ENCODE measurements at places on chromosomes 6 and 20.

GRCh38 chr20:10344953-10345352 is 89.1 kb downstream of the MKKS start:
- DNase-seq, result no peak

DNA sequence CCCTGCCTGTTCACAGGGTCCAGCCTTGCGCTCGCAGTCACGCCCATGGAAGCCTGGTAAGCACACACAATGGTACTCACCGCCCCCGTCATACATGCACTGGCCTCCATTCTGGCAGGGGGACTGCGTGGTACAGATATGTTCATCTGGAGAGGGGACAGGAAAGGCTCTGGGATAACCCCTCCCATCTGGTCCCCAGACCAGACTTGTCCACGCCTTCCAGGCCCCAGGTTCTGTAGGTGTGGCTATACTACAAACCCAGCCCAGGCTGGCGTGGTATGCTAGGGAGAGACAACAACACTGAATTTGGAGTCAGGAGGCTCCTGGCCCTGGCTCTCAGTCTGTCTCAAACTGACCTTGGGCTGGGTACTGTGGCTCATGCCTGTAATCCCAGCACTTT is 3.4 kb downstream of the DLK2 start:
- no peak for DNase-seq

DNA sequence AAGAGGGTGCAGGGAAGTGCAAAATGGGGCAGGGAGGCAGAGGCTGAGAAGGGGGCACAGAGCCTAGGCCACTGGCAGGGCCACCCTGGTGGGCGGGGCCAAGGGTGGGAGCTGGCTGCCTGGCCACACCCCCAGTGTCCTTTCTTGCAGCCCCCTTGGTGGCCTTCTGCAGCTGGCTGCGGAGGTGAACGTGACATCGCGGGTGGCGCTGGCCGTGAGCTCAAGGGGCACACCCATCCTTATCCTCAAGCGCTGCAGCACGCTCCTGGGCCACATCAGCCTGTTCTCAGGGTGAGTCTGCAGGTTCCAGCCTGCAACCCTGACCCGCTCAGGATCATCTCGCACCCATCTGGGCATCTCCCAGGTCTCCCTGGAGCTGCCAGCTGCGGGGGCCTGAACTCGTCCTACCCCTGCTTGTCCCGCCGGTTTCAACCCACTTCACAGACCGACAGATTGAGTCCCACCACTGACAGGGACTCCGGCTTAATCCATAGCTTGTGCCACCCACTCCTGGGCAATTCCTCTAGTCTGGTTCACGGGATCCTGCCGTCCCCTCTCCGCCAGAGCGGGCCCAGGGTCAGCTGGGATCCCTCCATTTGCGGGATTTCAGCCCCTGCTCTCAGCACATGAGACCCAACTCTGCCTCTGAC is 6.2 kb downstream of the BPIFB3 start:
- no peak for DNase-seq

DNA sequence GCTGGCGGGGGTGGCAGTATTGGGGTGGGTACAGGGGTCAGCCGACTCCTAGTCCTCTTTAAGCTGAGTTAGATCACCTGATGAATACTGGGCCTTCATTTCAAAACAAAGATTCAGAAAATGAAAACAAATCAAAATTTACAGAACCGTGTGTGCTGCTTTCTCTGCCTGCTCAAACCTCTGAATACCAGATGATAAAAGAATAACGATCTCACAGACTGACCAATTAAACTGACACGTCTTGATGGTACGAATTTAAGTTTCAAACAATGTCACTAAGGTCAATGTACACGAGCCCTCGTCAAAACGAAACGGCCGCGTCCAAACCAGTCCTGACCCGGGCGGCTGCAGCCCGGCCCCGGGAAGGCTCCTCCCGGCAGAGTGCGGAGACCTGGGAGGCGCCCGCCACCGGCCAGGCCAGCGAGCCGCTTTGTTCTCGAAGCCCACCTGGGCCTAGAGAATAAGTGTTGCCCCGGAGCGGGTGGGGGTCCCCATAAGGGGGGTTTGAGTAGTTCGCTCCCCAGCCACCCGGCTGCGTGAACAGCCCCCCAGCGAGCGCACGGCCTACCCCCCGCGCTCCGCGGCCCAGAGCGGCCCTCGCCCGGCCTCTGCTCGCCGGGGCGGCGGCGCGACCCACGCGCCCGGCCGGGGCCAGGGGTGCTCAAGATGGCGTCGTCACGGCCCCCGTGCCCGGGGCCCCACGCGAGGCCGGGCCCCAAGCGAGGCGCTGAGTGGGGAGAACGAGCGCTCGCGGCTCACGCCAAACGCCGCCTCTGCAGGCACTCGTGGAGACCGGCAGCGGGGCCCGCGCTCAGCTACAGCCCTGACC is 728 bp downstream of the PSMA7 start:
- DNase-seq, result no peak

DNA sequence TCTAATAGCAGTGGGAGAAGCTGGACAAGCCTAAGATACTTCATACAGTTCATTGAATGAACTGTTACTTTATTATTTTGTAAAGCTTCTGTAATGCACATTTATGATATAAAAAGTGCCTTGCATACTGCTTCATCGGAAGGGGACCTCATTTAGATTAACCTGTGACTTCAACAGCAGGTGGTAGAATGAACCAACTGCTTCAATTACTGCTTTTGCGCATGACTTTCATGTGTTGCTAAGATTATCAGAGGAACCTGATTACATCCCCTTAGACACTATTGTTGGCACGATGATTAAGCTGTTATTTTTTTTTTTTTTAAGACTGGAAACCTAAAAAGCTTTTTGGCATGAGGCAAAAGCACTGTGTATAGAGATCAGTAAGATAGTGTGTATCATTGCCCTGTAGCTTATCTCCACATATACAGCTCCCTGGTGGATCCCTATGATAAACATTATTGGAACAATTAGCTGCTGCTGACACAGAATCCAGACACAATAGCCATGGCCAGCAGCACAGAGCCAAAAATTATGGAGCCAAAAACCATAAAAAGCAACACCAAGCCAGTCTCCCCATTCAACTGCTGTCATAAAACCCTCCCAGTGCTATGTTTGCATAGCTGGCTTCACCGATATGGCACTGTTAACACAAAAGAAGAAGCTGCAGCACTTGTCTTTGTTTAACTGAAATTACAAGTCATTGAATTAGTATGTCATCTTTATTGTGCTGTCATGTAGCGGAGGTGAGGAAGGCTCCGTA is 731.6 kb upstream of the MMS22L start:
- no peak for DNase-seq

GRCh38 chr6:138569970-138570724 is 70.9 kb upstream of the NHSL1 start:
- DNase-seq, result no peak

DNA sequence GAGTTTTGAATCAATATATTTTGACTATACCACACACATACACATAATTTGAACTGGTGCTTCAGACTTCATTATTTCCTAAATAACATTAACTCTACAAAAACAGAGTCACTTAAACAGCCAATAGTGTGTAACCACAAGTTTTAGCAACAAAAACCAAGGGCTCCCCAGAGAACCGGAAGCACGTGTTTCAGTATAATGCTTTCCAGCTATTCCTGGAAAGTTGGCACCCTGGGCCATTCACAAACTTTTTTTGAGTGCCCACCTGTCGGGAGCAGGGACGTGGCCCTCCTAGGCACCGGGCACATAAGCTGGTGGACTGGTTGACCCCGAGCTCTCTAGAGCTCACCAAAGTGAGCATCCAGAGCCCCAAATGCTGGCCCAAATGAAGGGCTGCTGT is 1.9 kb upstream of the SLC35D3 start:
- no peak for DNase-seq

DNA sequence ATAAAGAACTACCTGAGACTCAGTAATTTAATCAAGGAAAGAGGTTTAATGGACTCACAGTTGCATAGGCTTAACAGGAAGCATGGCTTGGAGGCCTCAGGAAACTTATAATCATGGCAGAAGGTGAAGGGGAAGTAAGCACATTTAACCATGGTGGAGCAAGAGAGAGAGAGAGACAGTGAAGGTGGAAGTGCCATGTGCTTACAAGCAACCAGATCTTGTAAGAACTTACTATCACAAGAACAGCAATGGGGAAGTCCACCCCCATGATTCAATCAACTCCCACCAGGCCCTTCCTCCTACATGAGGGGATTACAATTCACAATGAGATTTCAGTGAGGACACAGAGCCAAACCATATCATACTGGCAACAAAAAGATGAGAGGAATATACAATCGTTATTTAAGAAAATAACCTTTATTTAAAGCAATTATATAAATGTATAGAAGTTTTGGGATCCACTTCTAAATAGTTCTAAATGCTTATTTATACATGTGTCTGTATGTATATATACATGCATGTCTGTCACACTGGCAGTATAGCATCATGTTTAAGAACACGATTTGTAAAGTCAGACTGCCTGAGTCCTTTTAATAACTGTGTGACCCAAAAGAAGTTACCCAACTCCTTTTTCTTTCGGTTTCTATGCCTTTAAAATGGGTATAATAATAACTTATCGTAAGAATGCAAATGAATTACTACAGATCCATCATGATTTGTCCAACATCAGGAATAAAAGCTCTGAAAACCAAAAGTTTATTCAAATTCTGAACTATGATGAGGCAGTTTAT is 255.7 kb upstream of the THEMIS start:
- no peak for DNase-seq

DNA sequence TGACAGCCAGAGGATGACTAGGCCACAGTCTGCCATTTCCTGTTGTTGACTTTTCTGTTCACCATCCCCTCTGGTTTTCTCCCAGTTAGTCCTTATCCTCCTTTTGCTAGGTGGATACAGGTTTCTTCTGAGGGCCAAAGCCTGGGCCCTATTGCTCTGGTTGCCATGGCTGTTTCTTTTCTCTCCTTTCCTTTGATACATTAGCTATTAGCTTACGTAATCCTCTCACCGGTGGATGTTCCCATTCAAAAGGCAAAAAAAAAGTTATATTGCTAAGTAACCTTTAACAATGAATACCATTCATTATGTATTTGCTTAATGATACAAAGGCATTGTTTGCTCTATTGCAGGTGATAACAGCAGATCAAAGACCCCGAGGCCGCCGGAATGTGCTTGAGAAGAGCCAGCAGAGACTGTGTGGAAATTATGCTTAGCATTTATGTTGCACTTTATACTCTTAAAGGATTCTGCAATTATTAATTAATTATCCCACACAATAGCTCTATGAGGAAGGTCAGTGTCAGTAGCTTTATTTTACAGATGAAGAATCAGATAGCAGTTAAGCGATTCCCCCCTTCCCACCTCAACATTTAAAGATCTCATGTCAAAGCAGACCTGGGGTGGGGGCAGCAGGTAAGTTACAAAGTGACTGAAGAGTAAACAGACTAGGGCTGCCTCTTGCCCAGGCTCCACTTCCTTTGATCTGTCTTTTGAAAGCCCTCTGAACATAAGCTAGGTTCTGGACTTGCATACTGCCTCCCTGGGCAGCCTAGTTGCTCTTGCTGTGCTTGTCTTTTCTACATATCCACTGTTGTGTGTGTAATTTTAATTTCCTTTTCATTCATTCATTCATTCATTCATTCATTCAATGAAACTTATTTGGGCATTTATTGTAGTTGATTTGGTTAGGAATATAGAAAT is 14.5 kb upstream of the TFB1M start:
- no peak for DNase-seq

DNA sequence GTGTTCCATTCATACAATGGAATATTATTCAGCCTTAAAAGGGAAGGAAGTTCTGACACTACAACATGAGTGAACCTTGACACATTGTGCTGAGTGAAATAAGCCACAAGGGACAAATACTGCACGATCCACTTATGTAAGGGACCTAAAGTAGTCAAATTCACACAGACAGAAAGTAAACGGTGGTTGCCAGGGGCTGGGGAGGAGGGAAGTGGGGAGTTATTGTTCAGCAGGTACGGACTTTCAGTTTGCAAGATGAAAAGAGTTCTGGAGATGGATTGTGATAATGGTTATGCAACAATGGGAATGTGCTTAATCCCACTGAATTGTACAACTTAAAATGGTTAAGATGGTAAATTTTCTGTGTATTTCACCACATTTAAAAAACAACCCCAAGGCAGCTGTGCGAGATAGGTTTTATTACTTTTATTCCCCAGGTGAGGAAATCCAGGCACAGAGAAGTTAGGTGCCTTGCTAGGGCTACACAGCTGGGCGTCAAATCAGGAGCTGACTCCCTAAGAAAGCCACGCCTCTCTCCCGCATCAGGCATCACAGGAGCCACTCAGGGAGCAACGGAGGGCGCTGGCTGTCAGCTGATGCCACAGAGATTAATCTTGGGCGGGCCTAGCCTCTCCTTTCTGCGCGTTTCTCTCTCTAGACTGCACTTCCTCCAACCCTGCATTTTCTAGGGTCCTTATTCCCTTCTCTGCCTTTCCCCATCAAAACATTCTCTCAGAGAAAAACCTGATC is 9.3 kb upstream of the TRAF3IP2 start:
- no peak for DNase-seq

DNA sequence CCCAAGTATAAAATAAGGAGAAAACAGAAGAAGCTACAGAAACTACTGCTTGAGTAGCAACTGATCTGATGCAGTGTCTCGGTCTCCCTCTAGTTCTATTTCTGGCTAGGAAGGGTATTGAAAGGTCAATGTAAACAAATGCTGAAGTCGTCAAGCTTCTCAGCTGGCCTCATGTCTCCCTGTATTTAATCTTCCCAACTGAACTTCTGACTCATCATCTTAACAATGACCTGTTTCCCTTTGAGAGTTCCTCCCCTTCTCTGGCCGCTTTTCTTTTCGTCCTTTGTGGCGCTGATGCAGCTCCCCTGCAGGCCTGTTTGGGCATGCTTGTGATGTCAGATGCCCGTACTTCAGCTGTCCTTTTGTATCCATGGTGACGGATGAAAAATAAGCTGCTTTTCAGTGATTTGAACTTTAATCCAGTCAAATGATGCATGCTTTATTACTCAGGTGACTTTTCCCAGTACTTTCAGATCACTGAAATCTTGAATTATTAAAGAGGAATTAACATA is 7.8 kb upstream of the LCA5 start:
- peak; percentile 90 for DNase-seq

DNA sequence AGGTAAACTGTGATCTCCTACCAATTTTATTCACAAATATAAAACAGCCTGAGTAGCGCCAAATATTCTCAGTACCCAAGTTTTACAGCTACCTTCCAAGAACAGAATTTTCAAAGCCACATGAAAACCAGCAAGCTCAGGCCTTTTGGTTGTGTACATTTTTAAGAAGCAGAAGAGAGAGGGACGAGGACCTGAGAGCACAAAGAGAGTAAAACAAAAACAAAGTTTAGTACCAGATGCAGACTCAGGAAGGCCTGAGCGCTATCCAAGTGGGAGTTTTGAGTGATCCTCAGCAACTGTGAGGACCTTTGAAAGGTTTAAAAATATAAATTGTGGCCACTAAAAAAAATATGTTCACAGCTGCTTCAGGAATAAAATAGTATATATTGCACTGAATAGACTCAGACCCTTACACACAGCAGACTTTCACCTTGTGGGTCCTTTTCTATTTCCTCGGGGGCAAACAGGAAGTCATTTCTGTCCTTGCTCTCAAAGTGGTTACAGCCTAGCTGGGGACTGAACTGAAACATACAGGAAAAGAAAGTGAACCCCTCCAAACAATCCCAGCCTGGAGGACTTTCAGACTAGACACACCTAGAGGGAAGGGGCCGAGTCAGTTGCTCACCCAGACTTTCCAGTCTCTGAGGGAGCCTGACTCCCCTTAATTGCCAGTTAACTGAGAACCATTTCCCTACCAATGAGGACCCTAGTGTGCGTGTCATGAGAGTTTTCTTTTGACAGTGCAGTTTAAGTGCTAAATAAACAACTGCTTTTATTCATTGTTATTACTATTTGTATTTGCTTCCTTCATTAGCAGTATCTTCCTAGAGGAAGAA is 48.5 kb upstream of the NT5E start:
- DNase-seq, result no peak

All from AG08395 (cell line).